ENCODE measurements at places on chromosomes 4 and X.

DNA sequence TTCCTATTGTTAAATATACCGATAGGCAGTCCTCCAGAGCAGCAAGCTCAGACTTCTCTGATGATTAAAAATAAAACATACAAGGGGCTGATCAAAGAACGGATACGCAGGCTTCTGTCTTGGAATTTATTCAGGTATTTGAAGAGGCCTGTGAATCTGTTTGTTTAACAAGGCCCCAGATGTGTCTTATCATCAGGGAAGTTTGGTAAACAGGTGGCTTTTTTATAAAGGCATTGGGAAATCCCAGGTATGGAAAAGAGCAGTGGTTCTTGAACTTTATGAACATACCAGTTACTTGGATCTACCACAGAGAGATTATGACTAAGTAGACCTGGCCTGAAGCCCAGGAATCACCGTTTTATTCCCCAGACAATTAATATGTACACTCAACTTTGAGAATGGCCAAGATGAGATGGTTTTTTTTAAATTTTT, 47.9 kb downstream of the SOWAHB start:
- DNase-seq: peak; percentile 86

GRCh38 chr4:40750461-40751258, 905 bp downstream of the NSUN7 start:
- peak; percentile 77 for DNase-seq

GRCh38 chr4:5906191-5906590, 13.3 kb upstream of the CRMP1 start:
- no peak for DNase-seq

- DNase-seq: no peak
These were observed 2.4 kb downstream of the MAB21L2 start for GRCh38 chr4:150584111-150584915.

DNA sequence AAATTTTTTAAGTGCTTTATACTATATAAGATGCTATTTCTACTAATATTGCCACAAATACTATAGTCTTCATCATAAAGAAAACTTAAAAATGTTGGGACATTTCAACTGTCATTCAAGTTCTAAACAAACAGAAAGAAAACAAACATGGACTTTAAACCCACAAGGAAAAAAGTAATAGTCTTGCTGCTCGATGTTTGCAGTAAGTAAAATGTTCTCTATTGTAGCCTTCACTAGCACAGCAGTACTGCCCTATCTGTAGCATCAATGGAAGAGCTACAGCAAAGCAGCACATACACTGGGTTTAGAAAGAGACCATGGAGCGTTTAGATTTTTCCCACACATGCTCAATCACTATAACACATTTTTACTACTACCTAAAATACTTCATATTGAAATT, 146.8 kb downstream of the KLHL13 start:
- no peak for DNase-seq

DNA sequence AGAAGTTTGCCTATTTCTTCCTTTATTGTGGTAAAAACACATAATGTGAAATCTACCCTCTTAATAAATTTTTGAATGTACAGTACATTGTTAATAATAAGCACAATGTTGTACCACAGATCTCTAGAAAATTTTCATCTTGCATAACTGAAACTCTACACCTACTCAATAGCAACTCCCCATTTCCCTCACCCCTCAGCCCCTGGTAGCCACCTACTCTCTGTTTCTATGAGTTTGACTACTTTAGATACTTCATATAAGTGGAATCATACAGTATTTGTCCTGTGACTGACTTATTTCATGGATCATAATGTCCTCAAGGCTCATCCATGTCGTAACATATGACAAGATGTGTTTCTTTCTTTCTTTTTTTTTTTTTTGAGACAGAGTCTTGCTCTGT, 446.4 kb downstream of the RPA4 start:
- DNase-seq: no peak

Measured in fibroblast of skin of scalp (primary cell).